ENCODE measurements at places on chromosomes 12 and 14.

DNA sequence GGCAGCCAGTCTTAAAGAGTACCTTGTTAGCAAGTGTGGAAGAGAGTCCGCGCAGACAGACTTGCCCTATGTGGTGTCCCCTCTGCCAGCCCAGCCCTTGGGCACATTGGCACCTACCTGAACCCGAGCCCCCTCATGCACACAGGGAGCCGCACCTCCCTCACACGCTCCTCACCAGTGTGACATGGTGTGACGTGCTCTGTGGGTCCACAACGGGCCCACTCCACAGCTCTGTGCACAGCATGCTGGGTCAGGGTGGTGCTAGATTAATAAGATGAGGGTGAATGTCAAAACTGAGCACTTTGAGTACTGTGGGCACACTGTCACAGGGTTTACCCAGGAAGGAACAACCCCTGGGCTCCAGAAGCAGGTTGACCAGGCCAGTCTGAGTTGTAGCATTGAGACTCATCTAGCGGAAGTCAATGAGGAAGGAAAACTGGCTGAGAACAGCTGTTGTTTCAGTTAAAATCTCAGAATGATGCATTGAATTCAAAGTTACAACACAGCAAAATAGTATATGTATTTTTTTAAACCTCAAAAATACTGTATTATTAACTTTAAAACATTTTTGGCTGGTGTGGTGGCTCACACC, 53.4 kb upstream of the AMN start:
- no peak for DNase-seq

- peak; percentile 85 for DNase-seq
Measured at GRCh38 chr12:26195250-26195640, at the start of gene SSPN. SSPN (plus strand) TSS chr12:26195573; CDS start chr12:26195673, 100 bp downstream.

DNA sequence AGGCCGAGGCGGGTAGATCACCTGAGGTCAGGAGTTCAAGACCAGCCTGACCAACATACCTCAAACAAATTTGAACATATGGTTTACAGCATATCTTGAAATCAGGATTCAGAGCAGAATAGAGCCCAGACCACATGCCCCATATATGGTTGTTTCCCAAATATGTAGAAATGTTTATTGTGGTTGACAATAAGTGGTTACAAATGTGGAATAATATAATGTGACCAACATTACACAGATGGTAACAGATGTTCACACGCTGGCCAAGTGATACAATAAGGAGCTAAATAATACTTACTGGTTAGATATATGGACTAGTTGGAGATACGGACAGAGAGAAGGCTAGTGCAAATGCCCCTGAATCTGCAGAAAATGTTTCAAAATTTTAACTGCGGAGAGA, 85.3 kb downstream of the MAPKAPK5 start:
- DNase-seq = no peak

DNA sequence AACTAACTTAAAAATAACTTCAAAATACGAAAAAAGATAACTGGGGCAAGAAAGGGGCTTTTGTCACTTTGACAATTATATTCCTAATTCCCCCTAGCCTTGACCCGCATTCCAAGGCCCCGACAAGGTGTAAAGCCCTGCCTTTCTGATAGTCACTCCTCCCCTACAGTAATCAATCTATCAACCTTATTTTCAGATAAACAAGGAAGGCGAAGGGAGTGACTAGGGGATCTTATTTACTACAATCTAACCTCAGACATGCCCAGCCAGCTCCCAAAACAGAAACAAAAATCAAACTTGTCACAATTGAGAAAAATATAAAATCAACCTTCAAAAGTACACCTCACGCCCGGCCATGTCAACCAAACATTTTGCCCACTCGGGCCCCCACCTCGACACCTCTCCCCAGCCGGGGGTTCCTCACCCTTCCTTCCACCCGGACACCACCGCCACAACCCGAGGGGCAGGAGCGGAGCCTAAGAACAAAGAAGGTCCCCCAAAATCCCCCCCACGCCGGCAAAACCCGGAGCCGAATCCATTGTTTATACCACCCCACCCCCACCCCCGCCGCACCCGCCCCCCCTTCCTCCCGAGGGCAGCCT, 562 bp downstream of the ZFYVE1 start:
- DNase-seq = peak; percentile 74

- no peak for DNase-seq
Measured at GRCh38 chr14:54366736-54367735, 29.8 kb upstream of the CDKN3 start.

- DNase-seq = peak; percentile 53
Measured at GRCh38 chr12:1927051-1927680, 8.7 kb upstream of the CACNA2D4 start.

DNA sequence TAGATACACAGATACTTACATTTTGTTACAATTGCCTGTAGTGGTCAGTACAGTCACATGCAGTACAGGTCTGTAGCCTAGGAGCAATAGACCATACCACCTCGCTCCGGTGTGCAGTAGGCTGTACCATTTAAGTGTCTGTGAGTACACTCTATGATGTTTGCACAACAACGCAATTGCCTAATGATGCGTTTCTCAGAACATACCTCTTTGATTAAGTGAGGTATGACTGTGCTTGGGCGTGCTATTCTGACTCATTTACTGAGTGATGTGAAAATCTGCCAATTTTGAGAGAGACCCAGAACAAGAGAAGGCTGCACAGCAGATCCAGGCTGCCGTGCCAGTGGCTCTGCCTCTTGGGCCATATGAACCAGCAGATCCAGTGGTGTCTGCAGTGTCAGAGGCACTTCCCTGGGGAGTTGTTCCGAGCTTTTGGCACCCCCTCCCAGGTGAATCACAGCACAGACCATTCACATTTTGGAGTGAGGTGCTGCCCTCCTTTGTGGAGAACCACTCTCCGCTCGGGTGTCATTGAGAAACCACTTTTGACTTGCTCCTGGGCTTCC, 20.4 kb downstream of the DLK1 start:
- no peak for DNase-seq

DNA sequence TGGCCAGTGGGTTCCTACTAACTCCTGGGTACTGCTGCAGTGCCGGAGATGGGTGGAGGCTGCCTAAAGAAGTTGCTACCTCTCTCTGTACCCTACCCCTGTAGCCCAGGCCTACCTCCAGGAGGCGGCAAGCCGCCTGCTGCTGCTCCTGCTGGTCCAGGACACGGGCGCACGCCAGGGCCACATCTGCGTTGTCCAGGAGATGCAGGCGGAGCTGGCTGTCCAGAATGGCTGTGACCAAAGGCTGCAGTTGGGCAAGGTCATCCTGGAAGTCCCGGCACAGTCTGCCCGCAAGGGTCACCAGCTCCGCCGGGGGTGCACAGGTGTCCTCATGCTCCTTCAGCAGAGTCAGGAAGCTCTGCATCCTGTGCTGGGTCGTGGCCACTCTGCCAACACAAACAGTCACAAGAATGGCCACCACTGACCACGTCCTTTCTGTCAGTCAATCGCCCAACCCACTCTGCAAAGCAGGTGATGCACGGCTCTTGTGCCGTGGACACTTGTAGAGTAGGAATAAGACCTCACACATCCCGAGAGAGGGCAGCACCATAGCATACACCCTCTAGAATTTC, 1.6 kb downstream of the ANHX start:
- no peak for DNase-seq

- no peak for DNase-seq
Measured at GRCh38 chr12:4148418-4149056, 125.0 kb upstream of the CCND2 start.

GRCh38 chr12:49982246-49983087, 9.7 kb downstream of the AQP6 start:
- no peak for DNase-seq

- no peak for DNase-seq
Measured at GRCh38 chr14:49446801-49447200, 139.4 kb downstream of the RPS29 start.

- peak; percentile 81 for DNase-seq
Measured at GRCh38 chr14:50955373-50956043, 11.2 kb upstream of the PYGL start.

GRCh38 chr12:49066120-49066519, 3.7 kb downstream of the RHEBL1 start:
- peak; percentile 27 for DNase-seq

- DNase-seq = no peak
Measured at GRCh38 chr14:49875640-49876198, 17.2 kb upstream of the ARF6 start.

GRCh38 chr14:92563359-92563758, 49.8 kb downstream of the RIN3 start:
- DNase-seq = no peak

GRCh38 chr14:53890611-53891101, 66.0 kb downstream of the BMP4 start:
- no peak for DNase-seq

- DNase-seq = no peak
Measured at GRCh38 chr12:76623931-76624330, 64.4 kb upstream of the OSBPL8 start.

- DNase-seq = no peak
Measured at GRCh38 chr12:93468008-93468371, 676 bp downstream of the MRPL42 start.

DNA sequence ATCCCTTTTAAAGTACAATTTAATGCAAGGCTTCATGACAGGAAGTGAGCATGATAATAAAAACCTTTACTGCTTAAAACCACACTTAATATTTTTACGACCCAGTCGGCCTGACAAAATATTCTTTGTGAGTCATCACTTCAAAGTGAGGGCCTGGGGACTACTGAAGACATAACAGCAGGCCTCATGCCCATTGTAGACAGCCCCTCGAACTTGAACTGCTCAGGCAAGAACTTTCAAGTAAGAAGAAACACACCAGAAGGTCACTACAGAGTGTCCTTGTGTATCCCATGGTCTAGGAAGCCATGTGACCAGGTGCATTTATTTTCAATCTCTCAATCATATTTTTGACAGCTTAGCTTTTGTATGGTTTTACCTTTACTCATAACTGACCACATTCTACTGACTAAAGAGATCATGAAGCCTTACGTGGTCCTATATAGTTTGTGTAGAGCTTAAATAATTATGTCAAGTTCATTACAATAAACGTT, 61.4 kb upstream of the MANSC4 start:
- no peak for DNase-seq

- DNase-seq = no peak
Measured at GRCh38 chr14:28651148-28651547, 115.4 kb upstream of the FOXG1 start.

DNA sequence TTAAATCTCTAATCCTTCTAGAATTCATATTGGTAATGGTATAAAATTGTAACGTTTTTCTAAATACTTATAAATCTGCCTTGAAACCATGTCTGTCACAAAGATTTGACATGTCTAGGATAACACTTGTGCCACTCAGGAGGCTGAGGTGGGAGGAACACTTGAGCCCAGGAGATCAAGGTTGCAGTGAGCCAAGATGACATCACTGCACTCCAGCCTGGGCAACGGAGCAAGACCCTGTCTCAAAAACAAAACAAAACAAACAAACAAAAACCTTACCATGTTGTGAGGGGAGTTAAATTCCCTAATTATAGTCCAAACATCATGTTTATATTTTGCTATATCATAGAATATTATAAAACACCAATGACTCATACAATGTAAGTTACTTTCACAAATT, 317.5 kb upstream of the SOX5 start:
- no peak for DNase-seq

DNA sequence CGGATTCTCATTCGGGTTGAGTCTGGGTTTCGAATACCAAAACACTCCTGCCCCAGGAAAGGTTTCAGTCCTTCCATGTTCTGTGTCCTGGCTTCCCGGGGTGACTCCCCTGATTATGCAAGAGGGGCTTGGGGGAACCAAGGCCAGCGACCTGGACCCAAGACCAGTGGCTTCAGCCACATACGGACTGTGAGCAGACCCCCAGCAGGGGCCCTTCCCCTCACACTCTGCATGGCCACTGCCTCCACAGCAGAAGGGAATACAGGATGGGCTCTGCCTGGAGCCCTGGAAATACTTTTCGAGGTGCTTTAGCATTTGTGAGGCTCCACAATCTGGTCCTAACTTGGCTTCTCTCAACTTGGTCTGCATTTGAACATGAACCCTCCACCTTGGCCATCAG, 19.1 kb downstream of the HDAC7 start:
- no peak for DNase-seq

DNA sequence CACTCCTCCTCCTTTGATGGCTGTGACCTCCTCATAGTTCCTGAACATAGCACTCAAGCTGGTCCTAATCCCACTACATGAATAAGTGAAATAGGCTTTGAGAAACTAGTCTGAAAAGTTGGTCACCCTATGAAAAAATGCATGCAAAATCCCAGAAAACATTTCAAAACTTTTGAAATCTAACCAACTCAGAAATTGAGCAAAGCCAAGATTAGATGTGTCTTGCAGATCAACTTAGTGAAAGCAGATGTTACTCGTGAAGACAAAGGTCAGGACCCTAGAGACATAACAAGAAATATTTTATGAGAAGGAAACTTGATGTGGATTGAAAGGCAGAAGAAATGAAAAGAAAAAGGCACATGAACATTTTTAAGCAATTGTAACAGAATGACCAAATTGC, 63.3 kb downstream of the TSHR start:
- no peak for DNase-seq

- DNase-seq = no peak
Measured at GRCh38 chr14:94373708-94374107, 14.7 kb downstream of the SERPINA1 start.

- DNase-seq = no peak
Measured at GRCh38 chr14:104731320-104732294, 7.6 kb downstream of the ADSS1 start.

DNA sequence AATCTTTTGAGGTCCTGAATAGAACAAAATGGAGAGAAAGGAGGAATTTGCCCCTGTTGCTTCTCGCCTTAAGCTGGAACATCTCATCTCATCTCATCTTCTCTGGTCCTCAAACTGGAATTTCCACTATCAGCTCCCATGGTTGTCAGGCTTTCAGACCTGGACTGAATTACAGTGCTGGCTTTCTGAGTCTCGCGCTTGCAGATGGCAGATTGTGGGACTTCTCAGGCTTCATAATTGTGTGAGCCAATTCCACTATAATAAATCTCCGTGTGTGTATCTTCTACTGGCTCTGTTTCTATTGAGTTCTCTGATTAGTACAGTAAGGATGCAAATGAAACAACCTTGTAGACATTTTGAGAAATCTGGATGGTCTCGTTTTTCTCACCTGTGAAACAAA, 199.0 kb downstream of the TMEM117 start:
- no peak for DNase-seq

DNA sequence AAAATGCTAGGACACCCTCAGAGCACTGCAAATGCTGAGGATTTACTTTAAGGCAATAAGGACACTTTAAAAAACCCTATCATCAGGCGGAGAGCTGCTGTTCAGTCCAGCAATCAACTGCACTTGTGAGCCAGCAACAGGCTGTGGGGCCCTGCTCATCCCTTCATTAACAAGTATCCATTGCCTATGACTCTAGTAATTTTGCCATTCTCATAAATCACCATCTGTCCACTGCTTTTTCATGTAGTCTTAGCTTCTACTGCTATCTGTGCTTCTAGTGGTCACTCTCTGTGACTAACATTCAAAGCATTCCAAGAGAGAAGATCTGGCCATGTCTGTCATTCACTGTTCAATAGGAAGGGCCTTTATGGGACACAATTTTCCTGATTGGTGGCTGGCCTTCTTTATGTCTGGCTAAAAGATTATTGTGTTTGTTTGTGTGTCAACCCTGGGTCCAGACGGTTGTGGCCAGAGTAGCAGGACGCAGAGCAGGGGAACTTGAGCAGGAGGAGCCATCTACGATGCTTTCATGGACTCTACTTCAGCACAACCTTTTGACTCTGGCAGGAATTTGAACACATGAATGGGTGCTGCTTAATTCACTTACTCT, 3.6 kb upstream of the KRAS start:
- DNase-seq = no peak

GRCh38 chr12:105288311-105288996, 42.0 kb upstream of the C12orf75 start:
- DNase-seq = no peak
